Stimulated activated CD4-positive, alpha-beta T cell treated with anti-CD3 and anti-CD28 coated beads, Interleukin-4, amount 100 ng/mL, for 24 hours (primary cell): ENCODE measurements at places on chromosomes 11 and 22.

DNA sequence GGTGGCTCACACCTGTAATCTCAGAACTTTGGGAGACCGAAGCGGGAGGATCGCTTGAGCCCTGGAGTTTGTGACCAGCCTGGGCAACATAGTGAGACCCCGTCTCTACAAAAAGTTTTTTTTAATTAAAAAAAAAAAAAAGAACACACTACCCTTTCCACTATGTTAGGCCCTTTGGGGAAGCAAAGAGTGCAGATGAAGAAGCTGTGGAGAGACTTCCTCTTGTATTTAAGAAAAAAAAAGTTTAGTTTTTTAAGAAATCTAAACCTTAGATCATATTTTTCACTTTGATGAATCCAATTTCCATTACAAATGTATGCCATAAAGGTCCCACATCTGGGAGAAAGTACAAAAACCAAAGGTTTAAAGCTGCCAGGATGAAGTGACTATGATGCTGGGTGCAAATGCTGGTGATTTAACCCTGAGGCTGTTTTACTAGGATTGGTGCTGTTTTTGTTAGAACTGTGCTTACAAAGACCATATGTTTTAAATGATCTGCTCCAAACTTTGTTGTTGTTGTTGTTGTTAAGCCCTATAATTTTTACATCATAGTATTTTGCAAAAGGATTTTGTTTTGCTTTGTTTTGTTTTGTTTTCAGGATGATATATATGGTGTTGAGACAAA, 28.9 kb upstream of the ACER3 start:
- DNase-seq: no peak

GRCh38 chr22:28244757-28245156, 325.7 kb upstream of the PITPNB start:
- no peak for DNase-seq

DNA sequence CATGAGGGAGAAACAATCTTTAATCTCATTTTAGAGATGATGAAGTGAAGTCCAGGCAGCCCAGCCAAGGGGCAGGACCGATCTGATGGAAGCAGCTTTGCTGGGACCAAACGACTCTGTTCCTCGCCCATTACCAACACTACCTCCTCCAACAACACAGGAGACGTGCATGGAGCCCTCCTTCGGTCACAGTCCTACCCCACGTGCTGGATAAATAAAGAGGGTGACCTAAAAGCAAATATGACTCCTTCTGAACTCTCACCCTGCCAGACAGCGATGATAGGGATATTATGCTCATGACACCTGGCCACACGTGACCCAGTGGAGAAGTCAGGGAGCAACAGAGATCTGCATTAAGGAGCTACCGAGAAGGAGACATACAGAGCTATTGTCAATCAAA, 26.0 kb downstream of the SCGB1A1 start:
- DNase-seq: no peak

DNA sequence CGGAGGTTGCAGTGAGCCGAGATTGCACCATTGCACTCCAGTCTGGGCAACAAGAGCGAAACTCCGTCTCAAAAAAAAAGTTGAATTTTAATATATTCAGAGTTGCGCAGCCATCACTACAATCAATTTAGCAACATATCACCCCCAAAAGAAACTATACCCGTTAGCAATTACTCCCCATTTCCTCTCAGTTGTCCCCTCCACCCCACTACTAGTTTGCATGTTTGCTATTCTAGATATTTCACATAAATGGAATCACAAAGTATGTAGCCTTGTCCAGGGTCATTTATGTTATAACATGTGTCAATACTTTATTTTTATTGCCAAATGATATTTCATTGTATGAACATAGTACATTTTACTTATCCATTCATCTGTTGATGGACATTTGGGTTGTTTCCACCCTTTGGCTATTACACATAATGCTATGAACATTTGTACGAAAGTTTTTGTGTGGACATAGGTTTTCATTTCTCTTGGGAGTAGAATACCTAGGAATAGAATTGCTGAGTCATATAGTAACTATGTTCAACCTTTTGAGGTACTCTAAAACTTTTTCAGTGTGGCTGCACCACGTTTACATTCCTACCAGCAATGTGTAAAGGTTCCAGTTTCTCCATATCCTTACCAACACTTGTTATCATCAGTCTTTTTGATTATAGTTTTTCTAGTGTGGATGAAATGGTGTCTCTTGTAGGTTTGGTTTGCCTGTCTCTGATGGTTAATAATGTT, 2.2 kb downstream of the ZNF143 start:
- no peak for DNase-seq

GRCh38 chr11:80466570-80466969, 1025.7 kb upstream of the TENM4 start:
- no peak for DNase-seq

- DNase-seq: no peak
Observed at GRCh38 chr11:117730208-117730800, 66.7 kb downstream of the DSCAML1 start.

DNA sequence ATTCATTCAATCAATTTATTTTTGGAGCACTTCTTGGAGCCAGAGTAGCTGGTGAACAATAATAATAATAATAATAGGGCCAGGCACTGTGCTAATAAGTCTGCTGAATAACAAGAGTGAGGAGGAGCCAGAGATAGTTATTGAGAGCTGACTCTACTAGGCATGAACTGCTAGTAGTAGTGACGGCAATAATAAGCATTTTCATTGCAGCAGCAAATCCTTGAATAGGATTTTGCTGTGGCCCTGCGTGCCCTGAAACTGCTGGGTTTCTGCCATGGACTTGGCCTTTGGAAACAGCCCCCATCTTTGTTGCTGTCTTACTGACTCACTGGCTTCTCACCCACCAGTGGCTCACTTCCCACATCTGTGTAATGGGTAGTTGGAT, 545.9 kb downstream of the MIAT start:
- DNase-seq: no peak

DNA sequence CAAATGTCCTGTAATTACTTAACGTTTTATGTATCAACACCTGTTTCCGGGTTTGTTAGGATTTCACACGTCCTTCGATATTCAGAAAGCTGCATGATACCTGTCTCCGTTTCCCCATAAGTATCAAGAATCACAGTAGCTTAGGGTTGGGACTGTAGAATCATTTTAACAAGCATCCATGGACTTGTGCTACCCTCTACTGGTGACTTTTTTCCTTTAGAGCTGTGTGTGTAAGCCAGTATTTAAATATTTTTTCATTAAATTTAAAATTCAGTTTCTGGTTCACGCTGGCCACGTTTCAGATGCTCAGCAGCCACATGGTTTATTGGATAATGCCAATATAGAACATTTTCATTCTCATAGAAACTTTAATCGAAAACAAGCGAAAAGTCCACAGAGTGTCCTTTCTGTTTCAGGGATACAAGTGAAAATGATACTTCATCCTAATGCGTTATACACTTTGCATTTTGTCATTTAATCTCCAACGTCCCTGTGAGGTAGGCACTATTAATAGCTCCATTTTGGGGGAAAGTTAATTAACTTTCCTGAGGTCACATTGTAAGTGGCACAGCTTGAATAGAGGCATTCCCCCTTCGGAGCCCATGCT, 61.5 kb upstream of the SLC25A18 start:
- DNase-seq: peak; percentile 34

- DNase-seq: no peak
Observed at GRCh38 chr11:17414992-17415391, 26.5 kb upstream of the KCNJ11 start.

GRCh38 chr11:117634756-117635603, 162.0 kb downstream of the DSCAML1 start:
- DNase-seq: no peak

DNA sequence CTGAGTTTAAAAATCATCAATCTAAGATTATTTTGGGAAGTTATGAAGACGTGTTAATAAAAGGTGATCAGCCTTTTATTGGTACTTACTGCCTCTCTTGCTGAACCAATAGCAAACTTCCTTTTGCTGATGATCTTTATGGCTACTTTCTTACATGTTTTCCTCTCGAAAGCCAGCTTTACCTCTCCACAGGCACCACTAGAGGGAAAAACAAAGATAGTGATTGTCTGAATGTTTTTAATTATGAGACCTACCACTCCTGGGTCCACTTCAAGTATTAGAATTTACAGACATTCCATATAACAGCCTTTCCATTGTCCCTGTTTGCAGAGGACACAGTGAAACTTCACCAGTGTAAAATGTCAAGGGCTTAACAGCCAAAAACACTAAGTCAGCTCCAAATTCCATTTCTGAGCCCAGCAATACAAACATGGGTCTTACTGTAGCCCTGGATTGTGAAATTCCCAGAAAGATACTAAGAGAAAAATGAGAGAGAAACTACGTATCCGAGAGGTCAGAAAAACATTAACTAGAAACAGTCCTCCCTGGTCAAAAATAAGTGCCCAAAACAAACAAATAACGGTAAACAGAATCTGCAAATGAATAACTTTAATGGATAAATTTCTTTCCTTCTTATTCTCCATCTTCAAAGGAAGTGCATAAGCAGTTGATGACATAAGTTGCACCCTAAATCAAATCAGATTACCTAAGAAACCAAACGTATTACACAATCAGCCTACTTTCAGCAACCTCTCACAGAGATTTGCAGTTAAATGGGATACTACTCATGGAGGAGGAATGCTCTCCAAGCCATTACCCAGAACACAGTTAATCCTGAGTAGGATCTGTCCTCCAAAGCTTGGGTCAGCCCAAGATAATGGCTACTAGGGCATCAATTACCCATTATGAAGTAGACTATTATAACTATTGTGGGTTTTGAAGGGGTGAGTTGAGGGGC, 29.5 kb downstream of the CHEK2 start:
- no peak for DNase-seq

- no peak for DNase-seq
Observed at GRCh38 chr22:20035375-20036083, 14.6 kb downstream of the TANGO2 start.

- DNase-seq: no peak
Observed at GRCh38 chr22:29369460-29369859, 18.9 kb downstream of the AP1B1 start.

- DNase-seq: peak; percentile 82
Observed at GRCh38 chr11:102341844-102342318, 5.1 kb upstream of the BIRC2 start.

GRCh38 chr11:19633276-19633675, 79.4 kb upstream of the NAV2 start:
- DNase-seq: no peak

- DNase-seq: no peak
Observed at GRCh38 chr11:86069408-86070101, 671 bp upstream of the PICALM start.

GRCh38 chr22:32335471-32335870, 22.2 kb upstream of the RFPL3 start:
- DNase-seq: no peak

- DNase-seq: no peak
Observed at GRCh38 chr11:110479108-110480101, 49.7 kb downstream of the FDX1 start.

GRCh38 chr11:103907548-103908455, 128.6 kb upstream of the DDI1 start:
- DNase-seq: no peak

- no peak for DNase-seq
Observed at GRCh38 chr11:31636983-31637382, 127.4 kb downstream of the ELP4 start.

- no peak for DNase-seq
Observed at GRCh38 chr22:26825960-26826935, 168.9 kb downstream of the MIAT start.

DNA sequence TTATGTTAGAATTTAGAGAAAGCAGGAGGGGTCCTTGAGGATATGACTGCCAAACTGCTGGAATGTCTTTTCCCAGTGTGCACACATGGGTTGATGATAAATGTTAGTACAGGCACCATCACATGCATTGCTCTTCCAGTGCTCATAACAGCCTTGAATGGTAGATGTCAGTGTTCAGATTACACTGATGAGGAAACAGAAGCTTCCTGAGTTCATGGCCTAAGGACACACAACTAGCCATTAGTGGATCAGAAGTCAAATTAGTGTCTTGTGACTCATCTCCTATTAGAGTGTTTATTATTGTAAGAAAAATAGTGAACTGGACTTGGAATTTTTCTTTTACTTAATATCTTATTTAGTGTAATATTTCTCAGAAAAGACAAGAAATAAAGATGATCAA, 241.5 kb downstream of the DDX10 start:
- no peak for DNase-seq

GRCh38 chr22:29854432-29854831, 16.4 kb upstream of the ASCC2 start:
- no peak for DNase-seq

- peak; percentile 54 for DNase-seq
Observed at GRCh38 chr11:70191495-70192140, 11.5 kb upstream of the FADD start.

- DNase-seq: no peak
Observed at GRCh38 chr22:50613291-50613981, 12.8 kb downstream of the MAPK8IP2 start.

- no peak for DNase-seq
Observed at GRCh38 chr22:43622886-43623285, 189.2 kb downstream of the EFCAB6 start.

DNA sequence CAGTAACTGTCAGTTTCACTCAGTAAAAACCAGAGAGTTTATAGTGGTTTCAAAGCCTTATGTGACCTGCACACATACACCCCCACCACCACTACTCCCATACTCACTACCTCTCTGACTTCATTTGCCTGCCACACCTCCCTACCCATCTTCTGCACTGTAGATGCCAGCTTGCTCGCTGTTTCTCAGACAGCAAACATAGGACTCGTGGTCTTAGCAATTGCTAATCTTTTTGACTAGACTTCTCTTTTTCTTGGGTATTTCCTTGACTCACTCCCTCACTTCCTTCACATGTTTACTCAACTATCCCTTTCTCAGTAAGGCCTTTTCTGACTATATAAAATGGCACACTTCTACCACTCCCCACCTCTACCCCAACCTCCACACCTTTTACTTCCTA, 27.8 kb downstream of the CEP295 start:
- DNase-seq: peak; percentile 11

DNA sequence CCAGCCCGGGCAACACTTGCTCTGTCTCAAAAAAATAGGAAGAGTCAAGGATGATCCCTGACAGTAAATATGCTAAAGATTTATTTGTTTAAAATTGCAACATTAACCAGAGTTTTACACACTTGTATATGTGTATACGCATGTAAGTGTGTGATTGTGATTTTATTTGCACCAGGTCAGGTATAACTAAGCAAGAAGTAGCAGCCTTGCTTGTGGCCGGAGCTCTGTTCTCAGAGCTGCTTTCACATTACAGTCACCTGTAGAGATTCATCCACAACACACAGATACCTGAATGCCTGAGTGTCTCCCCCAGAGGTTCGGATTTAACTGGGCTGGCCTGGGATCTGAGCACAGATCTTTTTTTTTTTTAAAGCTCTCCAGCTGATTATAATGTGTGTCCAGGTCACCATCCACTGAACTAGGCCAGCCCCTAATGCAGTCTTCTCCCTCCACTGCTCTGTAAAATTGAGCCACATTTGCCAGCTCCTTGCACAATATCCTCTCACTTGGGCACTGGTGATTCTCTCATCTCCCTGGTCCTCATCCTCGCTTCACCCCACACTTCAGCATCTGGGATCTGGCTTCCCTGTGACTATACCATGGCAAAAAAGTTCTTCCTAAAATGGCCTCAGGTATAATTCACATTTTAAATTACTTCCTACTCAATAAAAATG, 48.3 kb downstream of the LIF start:
- no peak for DNase-seq
